Right ventricle myocardium superior (tissue), 1 donor: ENCODE measurements at places on chromosomes 7 and 10. TPM values are rescaled to one million over a fixed set of nuclear protein-coding genes. Genes with fewer than 3 reads are reported as not detected.

DNA sequence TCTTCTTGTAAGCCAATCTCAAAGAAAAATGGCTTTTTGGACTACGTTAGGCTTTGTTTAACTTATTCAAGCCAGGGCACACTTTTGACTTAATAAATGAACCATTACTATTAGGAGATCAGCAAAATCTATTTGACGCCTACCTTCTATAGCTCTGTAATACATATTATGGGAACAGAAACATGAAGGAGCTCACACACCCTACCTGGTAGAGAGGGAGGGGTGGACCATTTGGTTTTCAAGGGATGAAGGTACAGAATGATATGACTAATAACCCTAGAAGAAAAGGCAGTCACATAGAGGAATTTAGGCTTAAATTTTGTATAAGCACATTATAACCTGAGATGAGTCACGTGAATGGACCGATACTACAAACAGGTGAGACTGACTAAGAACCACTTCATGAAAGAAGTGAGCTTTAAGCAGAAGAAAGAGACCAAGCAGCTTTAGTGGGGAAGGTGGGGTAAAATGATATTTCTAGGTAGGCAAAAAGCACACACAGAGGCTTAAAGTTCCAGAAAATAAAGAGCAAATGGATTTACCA, 106.8 kb upstream of the CTTNBP2 start:
- DNase-seq: no peak

DNA sequence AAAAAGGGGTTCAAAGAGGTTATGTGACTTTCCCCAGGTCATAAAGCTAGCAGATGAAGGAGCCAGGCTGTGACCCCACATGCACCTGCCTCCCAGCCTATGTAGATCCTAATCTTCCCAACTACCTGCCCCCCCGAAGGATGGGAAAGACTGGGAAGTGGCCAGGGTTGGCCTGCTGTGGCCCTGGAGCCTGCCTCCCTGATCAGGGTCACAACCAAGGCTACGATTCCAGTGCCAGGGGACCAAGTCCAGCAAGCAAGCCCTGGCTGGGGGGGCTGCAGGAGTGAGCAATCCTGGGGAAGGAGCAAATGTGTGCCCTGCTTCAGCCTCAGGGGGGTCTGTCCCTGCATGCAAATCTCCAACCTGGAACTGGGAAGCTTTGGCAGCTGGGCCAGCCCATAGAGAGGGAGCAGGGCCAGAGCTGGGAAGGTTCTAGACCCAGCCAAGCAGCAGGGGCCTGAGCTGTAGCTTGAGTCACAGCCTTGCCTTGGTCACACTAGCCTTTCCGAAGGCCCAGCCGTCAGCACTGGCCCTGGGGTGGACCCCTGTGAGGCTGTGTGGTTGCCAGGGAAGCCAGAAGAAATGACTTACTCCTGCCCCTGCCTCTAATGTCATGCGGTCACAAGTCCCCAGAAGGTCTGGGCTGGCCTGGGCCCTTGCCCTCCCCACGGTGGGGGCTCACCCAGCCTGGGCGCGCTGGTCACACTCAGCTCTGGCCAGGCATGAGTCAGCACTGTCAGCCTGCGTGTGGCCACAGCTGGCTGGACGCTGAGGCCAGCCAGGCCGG, 96.4 kb upstream of the ZMIZ1 start:
- peak; percentile 87 for DNase-seq

- no peak for DNase-seq
Observed at GRCh38 chr7:149833495-149834130, 4.6 kb upstream of the ZNF862 start.

Gene GPRIN2
- not detected for total RNA-seq

Gene AEBP1
- 12.4 TPM for total RNA-seq

DNA sequence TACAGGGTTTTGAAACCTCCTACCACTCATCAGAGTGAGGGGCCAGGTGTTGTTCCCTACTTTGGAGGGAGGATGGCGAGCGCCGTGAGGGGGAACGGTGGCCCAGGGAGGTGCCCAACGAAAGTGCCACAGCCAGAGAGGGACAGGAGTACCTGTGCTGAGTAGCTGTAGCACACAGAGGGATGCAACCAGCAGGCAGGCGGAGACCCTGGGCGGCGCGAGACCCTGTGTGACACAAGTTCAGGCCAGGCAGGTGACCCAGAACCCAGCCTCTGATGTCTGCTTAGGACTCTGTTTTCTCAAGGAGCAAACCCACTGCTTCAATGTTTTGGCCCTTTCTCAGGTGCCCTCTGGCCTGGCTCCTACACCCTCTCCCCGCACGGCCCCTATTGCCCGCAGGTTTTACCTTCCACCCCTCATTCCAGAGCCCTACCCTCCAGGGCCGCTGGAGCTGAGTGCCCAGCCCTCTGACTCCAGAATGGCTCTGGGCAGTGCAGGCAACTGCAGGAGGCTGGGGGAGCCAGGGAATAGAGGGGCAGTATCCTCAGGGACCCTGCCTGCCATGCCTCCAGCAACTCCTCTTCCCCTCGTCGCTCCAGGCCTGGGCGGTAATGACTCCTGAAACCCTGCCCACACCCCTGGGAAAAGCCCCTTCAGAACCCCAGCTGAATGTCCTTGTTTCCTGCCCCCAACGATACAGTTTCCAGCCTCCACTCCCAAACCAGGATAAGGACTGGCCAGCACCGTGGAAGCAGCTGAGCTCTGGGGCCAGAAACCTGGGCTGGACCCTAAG, 164.1 kb upstream of the RHEB start:
- no peak for DNase-seq
